ENCODE measurements at places on chromosomes 2 and 18. TPM values are rescaled to one million over a fixed set of nuclear protein-coding genes. Genes with fewer than 3 reads are reported as not detected.
A peak's percentile ranks its signal among the peaks of the same experiment; 100 is the strongest.

The ACADL gene
- total RNA-seq: 0.96 TPM

The MERTK gene
- 22.3 TPM for total RNA-seq

The CD8A gene
- total RNA-seq: not detected

The UGT1A5 gene
- total RNA-seq: not detected

The COL3A1 gene
- not detected for total RNA-seq

The CLEC4F gene
- total RNA-seq: not detected

The TMEM237 gene
- total RNA-seq: 51.8 TPM

The SPP2 gene
- total RNA-seq: not detected

The TBC1D8 gene
- total RNA-seq: 12.3 TPM

- DNase-seq: no peak
Observed at GRCh38 chr18:35494251-35495220, 3.2 kb downstream of the INO80C start.

- no peak for DNase-seq
Observed at GRCh38 chr2:106054880-106055655, 139.0 kb downstream of the UXS1 start.

DNA sequence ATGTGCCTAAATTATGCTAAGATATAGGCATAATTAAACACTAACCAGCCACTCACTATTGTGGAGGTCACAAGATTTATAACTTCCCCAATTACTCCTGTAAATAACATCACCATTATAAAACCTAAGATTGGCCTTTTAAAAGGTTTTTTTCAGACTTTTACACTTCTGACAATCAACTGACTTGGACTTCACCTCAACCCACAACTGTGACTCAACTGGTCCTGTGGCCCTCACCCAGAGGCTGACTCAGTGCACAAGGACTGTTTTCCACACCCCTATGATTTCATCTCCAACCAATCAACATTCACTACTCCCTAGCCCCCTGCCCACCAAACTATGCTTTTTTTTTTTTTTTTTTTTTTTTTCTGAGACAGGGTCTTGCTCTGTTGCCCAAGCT, 11.6 kb downstream of the TTR start:
- no peak for DNase-seq

DNA sequence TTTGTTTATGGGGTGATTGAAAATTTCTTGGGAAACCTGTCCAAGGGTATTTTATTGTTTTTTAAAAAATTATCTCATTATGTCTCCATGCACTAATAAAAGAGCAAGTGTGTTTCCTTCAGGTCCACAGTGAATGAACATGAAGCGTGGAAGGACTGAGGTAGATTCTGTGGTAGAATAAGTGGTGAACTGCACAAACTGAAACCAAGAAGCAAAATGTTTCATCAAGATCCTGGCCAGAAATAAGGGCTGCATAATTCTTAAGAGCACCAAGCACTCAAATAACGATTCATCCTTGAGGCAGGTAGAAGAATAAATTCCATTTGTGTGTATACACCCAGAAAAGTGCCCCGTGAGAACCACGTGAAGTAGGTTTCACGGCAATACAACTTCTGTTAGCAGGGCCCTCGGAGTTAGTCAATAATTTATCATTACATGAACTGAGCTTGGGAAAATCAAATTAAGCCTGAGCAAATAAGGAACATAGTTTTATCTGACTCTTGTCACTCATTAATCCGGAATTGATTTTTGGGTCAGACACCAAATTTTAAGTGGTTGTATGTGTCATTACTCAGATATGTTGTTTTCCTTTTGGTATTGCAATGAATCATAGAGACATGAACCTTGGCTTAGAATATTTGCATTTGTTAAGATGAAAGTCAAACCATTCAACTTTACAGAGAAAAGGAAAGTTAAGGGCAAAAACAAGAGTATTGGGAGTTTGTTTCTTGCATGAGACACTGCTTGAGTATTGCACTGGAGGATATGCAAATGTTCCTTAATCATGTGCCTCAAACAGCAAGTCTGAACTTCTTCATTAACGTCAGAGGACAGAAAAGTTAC, 472.6 kb upstream of the NETO1 start:
- no peak for DNase-seq

- DNase-seq: no peak
Observed at GRCh38 chr18:33123862-33124518, 316.5 kb downstream of the CCDC178 start.

GRCh38 chr2:115520727-115521126, 1078.3 kb downstream of the DPP10 start:
- no peak for DNase-seq

- DNase-seq: no peak
Observed at GRCh38 chr2:216057688-216058193, 23.9 kb downstream of the PECR start.

- DNase-seq: no peak
Observed at GRCh38 chr2:124025891-124026434, 876 bp downstream of the CNTNAP5 start.

- peak; percentile 87 for DNase-seq
Observed at GRCh38 chr2:42101206-42102023, 53.6 kb downstream of the PKDCC start.

GRCh38 chr2:134466141-134466540, 212.3 kb downstream of the MGAT5 start:
- DNase-seq: peak; percentile 80

DNA sequence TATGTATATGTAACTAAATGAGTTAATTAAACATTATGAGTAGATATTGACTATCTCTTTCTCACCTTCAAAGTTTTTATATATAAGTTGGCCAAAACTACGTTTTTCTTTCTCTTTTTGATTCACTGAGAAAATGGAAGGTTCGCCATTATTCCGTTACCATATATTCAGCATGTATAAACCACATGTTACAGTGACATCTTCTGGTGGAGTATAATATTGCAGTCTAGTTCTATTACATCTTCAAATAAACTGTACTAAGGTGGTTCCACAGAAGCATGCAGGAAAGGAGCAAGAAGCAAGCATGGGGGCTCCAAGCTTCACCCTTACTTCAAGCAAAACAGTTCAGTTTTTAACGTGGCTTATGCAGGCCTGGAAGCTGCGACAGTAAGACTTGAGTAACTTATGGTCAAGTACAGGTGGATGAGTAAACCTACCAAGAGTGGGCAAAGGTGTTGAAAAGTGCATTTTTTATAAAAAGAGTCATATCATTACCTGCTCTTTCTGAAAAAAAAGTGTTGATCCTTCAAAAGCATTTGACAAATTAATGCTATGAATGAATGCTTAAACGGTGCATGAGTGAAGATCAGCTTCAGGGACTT, 129.8 kb upstream of the RAB6C start:
- DNase-seq: no peak

DNA sequence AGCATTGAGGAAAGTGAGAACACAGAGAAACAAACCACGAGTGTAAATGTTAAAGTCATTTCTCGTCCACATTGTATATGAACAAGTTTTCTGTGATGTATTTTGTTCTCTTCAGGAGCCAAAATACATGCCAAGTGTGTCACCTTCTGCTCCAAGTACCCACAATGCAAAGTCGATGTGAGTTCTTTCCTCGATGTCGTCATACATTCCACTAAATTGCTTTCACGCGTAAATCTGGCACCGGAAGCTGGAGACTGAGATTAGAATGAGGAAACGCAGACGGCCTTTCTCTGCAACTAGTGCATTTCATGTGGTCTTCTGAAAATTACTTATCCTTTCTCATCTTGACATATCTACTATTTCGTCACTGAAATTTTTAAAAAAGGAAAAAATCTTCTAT, 118.5 kb upstream of the SALL3 start:
- no peak for DNase-seq

- DNase-seq: no peak
Observed at GRCh38 chr2:212845941-212846340, 305.5 kb downstream of the IKZF2 start.

DNA sequence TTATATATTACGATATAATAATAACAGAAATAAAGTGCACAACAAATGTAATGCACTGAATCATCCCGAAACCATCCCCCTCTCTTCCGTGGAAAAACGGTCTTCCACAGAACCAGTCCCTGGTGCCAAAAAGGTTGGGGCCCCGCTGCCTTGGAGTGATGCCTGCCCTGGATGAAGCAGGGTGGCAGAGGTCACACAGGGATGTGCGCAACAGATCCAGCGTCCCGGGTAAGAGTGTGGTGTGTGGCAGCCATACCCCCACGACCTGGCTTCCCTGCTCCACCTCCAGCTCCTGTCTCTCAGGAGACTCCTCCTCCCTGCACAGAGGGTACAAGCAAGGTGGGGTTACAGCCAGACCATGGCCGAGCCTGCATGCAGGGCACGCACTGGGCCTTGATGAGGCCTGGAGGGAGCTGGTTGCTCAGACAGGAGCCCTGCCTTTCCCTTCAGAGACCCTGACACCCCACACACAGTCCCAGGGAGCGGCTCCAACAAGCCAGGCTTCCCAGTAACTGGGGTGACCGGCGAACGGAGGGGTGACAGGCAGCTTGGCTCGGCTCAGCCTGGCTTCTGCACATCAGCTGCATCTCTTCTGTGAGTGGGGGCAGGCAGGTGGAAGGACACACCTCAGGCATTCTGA, 41.1 kb downstream of the TFCP2L1 start:
- DNase-seq: no peak

- no peak for DNase-seq
Observed at GRCh38 chr2:105786231-105787230, 41.8 kb downstream of the NCK2 start.

DNA sequence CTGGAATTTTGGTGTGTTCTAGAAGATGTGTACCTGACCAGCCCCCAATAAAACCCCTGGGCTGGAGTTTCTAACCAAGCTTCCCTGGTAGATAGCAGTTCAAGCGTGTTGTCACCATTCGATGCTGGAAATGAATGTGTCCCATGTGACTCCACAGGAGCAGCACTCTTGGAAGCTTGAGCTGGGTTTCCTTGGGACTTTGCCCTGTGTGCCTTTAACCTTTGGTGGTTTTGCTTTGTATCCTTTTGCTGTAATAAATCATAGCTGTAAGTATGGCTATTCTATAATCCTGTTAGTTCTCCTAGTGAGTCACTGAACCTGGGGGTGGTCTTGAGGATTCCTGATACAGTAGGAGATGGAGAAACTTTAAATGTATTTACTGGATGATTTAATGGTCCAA, 65.2 kb downstream of the KLHL14 start:
- DNase-seq: no peak

DNA sequence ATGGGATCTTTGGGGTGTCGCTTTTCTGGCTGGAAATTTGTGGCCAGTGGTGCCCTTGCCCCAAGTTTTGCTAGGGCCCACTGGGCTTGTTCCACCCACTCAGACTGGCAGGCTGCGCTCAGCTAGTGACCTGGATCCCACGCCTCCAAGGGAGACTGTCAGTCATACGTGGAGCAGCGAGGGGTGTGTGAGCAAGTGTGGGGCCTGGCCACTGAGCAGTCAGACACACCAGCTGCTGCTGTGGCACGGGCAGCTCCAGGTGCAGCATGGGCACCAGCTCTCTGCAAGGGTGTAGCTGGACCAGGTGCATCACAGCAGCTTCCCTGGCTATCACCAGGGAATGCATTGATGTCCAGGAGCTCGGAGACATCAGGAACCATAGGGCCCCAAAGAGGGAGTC, 327.0 kb downstream of the NR4A2 start:
- no peak for DNase-seq

DNA sequence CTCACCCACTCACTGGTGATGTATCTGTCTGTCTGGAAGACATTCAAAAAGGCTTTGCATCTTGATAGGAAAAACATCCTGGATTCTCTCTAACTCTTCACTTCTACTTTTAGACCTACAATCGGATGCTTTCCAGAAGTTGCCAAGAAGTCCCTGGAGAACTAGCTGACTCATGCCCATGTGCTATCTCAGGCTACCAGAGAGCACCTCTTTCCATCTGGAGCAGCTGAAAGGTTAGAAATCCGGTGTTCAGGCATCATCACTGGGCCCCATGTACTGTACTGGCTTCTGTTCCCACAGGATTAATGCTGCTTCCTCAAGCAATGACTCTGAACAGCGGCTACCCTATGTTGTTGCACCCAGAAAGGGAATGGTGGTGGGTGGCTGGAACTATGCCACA, 259.0 kb downstream of the NBAS start:
- no peak for DNase-seq

DNA sequence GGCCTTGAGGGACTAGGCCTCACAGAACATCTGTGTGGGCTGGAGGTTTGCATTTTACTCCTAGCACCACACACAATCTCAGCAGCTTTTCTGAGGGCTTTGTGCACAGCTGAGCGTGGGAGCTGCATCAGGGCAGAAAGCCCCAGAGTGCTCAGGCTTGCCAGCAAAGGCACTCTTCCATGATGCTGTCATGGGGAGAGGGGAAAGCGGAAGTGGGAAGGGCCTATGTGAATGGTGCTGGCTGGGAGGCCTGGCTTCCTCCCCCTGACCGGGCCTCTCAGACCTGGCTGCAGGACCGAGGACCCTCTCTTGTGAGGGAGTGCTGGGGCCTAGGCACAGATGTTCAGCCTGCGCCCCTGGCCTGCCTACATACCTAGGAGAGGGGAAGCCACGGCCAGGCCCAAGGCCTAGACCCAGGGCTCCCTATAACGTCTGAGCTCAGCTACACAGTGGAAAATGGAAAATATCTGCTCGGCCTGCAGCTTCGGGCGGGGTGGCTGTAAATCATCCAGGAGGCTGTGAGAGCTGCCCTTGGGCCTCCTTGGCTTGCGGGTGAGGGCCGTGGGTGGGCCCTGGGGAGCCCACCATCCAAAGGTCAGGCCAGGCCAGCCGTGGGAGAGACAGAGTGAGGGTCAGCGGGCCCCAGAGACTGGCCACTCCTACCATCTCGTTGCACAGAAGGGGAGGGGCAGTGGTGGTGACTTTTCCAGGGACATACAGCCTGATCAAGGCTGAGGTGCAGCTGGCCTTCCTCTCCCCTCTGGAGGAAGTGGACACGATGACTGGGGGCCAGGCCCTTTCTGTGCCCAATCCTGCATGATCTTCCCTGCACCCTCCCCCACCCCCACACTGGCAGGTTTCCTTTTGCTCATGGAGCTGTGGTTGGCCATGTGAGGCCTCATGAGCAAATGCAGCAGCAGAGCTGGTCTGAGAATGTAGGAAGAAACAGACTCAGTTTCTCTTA, 22.8 kb downstream of the GLI2 start:
- peak; percentile 68 for DNase-seq
